ENCODE measurements at places on chromosomes 7 and 10.

GRCh38 chr10:21519397-21519933, 6.0 kb downstream of the SKIDA1 start:
- DNase-seq = peak; percentile 53

DNA sequence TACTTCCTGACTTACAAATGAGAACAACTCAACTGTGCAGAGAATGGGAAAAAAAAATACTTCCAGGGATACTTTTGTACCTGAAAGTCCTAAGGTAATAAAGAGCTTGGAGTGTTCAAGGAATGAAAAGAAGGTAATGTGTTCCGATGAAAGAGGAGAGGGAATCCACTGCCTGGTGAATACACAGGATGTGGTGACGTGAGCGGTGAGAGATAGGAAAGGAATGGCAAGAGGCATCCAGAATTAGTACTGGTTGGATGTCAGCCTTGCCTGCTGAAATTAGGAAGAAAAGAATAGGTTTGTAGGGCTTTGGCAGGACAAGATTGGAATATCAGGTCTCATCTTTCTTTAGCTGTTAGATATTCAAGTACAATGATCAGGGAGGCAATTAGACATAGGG, 347.7 kb downstream of the POM121L12 start:
- DNase-seq = no peak

- no peak for DNase-seq
Observed at GRCh38 chr7:107392830-107393229, 77.0 kb upstream of the GPR22 start.

- DNase-seq = peak; percentile 42
Observed at GRCh38 chr10:42594246-42594650, 44.1 kb downstream of the ZNF33B start.

DNA sequence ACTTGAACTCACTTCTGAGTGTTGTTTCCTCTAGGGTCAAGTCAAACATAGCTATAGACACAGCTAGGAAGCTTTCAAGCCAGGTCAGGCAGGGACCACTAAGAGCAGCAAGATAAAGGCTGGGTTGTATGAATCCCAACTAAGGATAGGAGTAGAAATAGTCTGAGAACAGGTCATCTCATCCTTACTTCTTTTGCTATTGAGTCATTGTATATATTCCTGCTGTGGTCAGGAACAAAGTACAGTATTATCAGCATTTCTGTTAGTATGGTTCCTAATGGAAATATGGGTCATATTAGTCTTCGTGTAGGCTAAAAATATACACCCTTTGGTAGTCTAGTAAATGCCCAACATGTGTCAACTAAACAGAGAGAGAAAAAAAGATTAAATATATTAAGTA, 145.3 kb downstream of the BTAF1 start:
- DNase-seq = no peak
